ENCODE measurements at places on chromosomes 2 and 18. TPM values are rescaled to one million over a fixed set of nuclear protein-coding genes. Genes with fewer than 3 reads are reported as not detected.

- H3K4me3 ChIP-seq: no peak overlapping the region
- no peak overlapping the region for H3K27ac ChIP-seq
- peaks cover 22% of the 10 kb centered on the region for H3K27me3 ChIP-seq
- no peak for DNase-seq
- H3K36me3 ChIP-seq: no peaks in the 10 kb centered on the region
Observed at GRCh38 chr2:127014224-127014623, 92.7 kb downstream of the BIN1 start.

DNA sequence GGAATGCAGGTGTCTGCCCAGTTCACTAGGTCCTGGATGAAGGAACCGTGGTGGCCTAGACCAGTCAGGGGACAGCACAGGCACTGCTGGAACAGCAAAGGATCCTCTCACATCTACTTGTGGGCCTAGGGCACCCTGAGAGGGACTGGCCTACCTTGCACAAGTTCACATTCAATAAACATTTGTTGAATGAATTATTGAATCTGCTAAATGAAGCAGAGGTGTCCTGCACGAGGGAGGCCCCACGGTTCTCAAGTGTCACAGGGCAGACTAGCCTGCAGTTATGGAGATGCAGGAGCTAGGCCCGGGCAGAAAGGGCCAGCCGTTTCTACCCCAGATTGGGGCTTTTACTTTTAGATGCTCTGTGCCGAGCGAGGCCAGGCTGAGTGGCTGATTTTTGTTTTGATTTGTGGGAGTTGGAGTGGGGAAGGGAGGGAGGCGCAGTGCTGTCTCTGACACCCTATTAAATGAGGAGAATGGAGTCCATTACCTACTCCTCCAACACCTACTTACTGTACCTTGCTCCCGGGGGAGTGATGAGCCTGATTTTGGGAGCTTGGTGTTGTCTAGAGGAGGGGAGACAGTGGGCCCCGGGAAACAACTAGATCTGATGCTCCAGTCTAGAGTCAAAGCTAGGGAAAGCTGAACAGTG is 18.4 kb downstream of the SH2D6 start:
- H3K36me3 ChIP-seq: no peaks in the 10 kb centered on the region
- peak overlapping the region; percentile 69 for H3K4me3 ChIP-seq
- H3K27me3 ChIP-seq: no peaks in the 10 kb centered on the region
- peak overlapping the region; percentile 89 for H3K27ac ChIP-seq
- DNase-seq: no peak

GRCh38 chr18:45890606-45891005 is 65.1 kb downstream of the SIGLEC15 start:
- H3K4me1 ChIP-seq: no peaks in the 10 kb centered on the region
- no peak overlapping the region for H3K27ac ChIP-seq
- peaks cover 10% of the 10 kb centered on the region for H3K36me3 ChIP-seq

- no peak overlapping the region for H3K27ac ChIP-seq
- no peak for DNase-seq
Observed at GRCh38 chr2:61172671-61173070, 10.7 kb downstream of the C2orf74 start.

- DNase-seq: peak; percentile 8
- H3K27me3 ChIP-seq: peaks cover 5% of the 10 kb centered on the region
- no peak overlapping the region for H3K27ac ChIP-seq
- no peak overlapping the region for H3K4me3 ChIP-seq
Observed at GRCh38 chr2:240921311-240921994, 15.3 kb downstream of the CROCC2 start.

DNA sequence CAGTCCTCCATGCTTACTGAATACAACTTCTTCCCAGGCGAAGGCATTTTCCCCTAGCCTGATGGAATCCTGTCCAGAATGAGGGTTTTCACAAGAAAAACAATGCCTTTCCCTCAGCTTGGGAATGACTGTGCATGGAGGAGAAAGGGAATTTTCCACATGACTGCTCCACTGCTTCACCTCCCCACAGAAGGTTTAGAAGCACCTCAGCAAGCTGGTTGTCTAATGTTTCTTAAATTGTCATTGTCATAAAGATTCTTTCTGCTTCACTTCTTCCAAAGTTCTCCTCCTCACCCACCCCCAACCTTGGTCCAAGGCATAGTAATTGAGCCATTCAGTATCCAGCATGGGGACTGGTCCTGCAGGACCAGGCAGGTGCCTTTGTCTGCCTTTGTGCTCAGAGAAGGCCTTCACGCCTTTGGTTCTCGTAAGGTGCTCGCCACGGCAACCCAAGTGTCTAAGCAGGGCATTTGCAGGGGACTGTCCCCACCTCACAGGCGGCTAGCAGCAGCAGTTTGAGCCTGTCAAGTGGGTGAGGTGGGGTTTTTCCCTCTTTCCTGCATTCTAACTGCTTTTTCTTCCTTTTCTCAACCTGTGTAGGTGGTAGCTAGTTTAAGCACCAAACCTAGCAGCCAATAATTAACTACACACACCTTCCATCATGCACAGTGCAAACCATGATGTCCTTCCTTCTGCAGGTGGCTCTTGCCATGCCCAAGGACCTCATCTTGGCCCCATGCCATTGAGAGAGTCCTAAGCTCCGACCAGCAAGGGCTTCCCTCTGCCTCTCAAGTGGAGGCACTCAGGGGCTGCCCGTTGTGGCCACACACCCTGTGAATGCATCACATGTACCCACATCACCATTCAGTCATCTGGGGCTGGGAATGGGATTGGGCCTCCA is 65.7 kb upstream of the BCL2L11 start:
- peak; percentile 74 for DNase-seq
- no peak overlapping the region for H3K4me3 ChIP-seq
- H3K27me3 ChIP-seq: peaks cover 61% of the 10 kb centered on the region
- peaks cover 32% of the 10 kb centered on the region for H3K4me1 ChIP-seq

DNA sequence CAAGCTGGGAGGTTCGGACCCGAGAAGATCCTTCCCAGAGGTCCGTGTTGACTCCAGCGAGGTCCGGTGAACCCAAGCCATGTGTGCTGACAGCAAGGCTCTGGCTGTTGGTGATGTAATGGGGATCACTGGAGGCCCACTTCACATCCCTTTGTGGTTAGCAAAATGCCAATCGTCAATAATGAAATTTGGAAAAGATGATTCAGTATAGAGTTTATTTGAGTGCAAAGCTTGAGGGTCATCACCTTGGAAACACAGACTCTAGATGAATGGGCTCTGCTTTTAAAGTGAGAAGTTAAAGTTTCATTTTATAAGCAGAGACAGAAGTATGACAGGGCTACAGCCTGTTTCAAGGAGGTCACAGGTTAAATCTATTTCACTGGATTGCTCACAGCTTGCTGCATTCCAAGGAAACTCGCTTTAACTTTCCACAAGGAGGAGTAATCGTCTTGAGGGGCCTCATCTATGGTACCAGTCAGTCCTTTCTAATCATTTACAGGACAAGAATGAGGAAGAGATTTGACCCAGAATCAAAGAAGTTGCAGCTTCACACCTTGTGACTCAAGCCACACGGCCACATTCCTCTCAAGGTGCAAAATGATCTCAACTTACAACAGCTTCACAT is 140.5 kb downstream of the TPO start:
- H3K27me3 ChIP-seq: peaks cover 1% of the 10 kb centered on the region
- no peak overlapping the region for H3K27ac ChIP-seq
- no peaks in the 10 kb centered on the region for H3K4me1 ChIP-seq
- H3K4me3 ChIP-seq: no peak overlapping the region
- no peak for DNase-seq
- H3K36me3 ChIP-seq: no peaks in the 10 kb centered on the region

DNA sequence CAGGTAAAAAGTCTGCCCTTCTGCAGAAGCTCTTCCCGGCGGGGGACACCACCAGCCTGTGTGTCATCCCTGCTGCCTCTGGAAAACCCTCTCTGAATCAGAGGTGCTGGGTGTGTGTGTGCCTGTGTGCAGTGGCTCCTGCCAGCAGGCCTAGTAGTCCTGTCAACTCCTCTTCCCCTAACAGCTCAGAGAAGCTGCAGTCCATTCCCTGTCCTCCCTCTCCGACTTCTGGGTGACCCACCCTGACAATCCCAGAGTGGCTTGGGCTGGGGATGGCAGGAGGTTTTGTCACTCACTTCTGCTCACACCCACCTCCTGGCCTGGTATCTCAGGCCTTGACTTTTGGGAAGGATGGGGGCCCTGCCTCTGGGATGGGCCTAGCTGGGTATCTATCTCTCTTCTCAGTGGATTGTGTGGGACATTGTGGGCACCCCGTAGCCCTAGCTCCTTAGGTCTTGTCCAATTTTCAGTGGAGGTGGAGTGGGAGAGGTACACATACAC is 2.3 kb downstream of the WNT10A start:
- H3K4me1 ChIP-seq: peaks cover 51% of the 10 kb centered on the region
- peaks cover 4% of the 10 kb centered on the region for H3K27me3 ChIP-seq
- H3K4me3 ChIP-seq: peak overlapping the region; percentile 54
- DNase-seq: peak; percentile 59
- no peaks in the 10 kb centered on the region for H3K36me3 ChIP-seq

DNA sequence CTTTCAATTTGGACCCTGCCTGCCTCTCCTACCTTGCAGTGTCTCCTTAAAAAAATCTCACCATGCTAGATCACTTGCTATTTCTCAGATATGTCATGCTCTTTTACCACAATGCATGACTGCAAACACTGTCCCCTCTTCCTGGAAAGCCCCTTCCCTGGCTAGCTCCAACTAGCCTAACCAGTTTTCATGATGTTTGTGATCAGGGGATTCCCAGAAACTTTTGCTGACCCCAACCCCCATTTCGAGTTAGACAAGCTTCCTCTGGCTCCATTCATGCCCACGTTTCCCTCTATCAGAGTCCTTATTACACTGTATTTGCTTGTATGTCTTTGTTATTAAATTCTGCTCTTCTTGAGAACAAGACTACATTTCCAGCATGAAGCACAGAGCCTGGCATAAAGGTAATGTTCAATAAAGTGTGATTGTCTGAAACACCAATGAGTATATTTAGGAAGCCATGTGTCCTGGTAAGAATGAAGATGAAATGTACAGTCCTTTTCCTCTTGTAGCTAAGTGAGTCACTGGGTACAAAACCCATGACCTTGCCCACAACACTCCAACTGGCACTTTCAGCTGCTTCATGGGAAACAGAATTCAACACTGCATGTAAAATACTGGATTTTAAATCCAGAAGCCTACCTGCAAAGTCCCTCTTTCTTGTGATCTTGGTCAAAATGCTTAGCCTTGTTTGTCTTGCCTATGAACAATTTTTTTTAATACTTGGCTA is 62.0 kb upstream of the ATL2 start:
- no peak overlapping the region for H3K27ac ChIP-seq
- no peak overlapping the region for H3K4me3 ChIP-seq
- H3K4me1 ChIP-seq: peaks cover 8% of the 10 kb centered on the region
- H3K36me3 ChIP-seq: no peaks in the 10 kb centered on the region
- peaks cover 16% of the 10 kb centered on the region for H3K27me3 ChIP-seq

DNA sequence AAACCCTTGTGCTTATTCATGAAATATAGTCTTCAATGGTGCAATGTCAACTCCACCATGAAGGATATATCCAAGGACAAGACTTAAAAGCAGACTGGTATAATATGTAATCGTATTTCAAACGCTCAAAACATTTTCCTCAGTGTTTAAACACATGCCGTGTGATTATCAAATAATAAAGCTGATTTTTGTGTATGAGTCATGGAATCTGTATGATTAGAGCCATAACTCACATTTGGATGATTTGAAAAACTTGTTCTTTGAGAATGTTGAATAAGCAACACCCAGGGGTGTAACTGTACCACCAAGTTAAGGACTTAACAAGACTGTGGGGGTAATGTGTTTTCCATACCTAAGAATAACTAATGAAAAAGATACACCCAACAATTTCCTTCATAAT is 215.3 kb downstream of the STK39 start:
- peaks cover 33% of the 10 kb centered on the region for H3K36me3 ChIP-seq
- no peak overlapping the region for H3K4me3 ChIP-seq
- H3K27me3 ChIP-seq: no peaks in the 10 kb centered on the region
- no peak overlapping the region for H3K27ac ChIP-seq
- DNase-seq: no peak
- peaks cover 26% of the 10 kb centered on the region for H3K4me1 ChIP-seq

DNA sequence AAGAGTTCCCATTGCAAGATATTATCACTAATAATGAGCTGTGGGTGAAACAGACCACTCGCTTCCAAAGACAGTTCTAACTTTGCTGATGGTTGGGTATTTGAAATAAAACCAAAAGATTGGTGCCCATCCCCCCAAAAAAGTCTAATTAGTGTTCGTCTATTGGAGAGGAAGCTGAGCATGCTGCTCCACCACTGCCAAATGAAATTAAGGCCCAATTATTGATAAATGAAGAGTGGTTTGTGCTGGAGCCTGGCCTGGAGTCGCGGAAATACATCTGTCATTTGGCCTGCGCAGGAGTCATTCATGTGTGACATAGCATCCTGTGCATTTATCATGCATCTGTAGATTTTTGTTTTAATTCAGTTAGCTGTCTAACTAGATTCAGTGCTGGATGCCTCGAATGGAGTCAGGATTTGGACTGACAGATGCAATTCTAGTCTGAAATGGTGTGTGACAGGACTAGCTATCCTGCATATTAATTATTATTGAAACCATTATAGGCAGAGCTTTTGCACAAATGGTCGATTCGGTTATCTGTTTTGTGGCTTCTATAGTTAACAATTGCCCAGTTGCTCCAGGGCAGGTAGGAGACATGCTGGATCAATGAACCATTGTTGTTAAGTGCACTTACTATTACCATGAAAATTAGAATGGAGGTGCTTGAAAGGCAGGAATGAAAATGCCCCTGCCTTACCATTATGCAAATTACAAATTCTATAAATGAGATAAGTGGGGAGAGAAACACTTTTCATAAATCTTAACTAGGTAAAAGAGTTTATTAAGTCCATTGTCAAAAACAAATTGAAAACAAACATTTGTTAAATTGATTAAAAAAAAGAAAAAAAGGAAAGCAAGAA is 450.4 kb upstream of the TCF4 start:
- H3K4me3 ChIP-seq: no peak overlapping the region
- H3K4me1 ChIP-seq: no peaks in the 10 kb centered on the region
- no peaks in the 10 kb centered on the region for H3K36me3 ChIP-seq
- H3K27ac ChIP-seq: no peak overlapping the region
- DNase-seq: no peak

GRCh38 chr18:8938817-8939216 is 163.7 kb upstream of the NDUFV2 start:
- no peaks in the 10 kb centered on the region for H3K4me1 ChIP-seq
- no peak for DNase-seq
- no peak overlapping the region for H3K27ac ChIP-seq
- no peaks in the 10 kb centered on the region for H3K36me3 ChIP-seq

DNA sequence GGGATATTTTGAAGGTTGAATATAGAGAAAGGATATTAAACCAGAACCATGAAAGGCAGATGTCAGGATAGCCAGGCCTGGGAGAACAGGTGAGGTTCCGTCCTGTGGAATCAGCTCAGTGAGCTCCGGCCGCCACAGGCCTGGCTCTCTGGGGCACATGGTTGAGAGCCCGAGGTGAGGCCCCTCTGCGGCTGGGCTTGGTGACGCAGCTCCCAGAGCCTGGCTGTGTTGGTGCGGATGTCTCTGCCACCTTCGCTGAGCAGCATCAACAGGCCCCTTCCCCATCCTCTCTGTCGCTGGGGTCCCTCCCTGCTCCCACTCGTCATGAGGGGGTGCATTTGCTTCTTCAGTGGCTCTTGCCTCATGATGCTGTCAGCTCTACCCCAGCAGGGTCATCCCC is 70.7 kb upstream of the PXDN start:
- H3K27ac ChIP-seq: no peak overlapping the region
- DNase-seq: no peak
- H3K4me3 ChIP-seq: no peak overlapping the region
- no peaks in the 10 kb centered on the region for H3K36me3 ChIP-seq
- H3K27me3 ChIP-seq: peaks cover 5% of the 10 kb centered on the region

MRO gene
- not detected for total RNA-seq

GALNT13 gene
- not detected for total RNA-seq

GAL3ST2 gene
- 0.93 TPM for total RNA-seq

CCDC141 gene
- 0.93 TPM for total RNA-seq

DNAH7 gene
- 0.17 TPM for total RNA-seq

TXNDC2 gene
- total RNA-seq: not detected

MPV17 gene
- 85.5 TPM for total RNA-seq

CDCA7 gene
- 59.9 TPM for total RNA-seq
